ENCODE measurements at places on chromosomes 3 and 15. TPM values are rescaled to one million over a fixed set of nuclear protein-coding genes. Genes with fewer than 3 reads are reported as not detected.
A peak's percentile ranks its signal among the peaks of the same experiment; 100 is the strongest.

ARHGEF3 gene
- total RNA-seq: 15.7 TPM

GRCh38 chr3:186821429-186822387, 15.4 kb upstream of the RFC4 start:
- no peak for DNase-seq

- DNase-seq: no peak
These were observed 79.0 kb upstream of the ARRDC4 start for GRCh38 chr15:97881346-97881965.

DNA sequence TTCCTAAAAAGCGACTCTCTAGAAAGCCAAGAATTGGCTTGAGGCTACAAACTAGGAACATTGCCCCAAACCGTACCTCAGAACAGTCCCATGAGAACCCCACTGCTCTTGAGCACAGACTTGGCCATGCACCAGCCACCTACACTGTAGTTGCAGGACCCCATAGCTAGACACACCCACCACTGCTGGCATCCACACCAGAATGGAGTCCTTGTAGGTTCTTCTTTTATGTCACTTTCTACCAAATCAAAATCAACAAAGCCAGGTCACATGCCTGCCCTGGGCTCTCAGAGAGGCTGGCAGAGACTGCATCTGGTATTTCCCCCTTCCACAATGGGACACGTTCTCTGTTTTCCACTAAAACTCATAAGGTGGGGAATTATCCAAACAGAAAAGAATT, 290.5 kb downstream of the SHOX2 start:
- no peak for DNase-seq

- no peak for DNase-seq
These were observed 13.4 kb upstream of the ZNF639 start for GRCh38 chr3:179309225-179310078.

KNL1 gene
- total RNA-seq: 3.8 TPM

C3orf85 gene
- total RNA-seq: not detected

GOLGA6A gene
- not detected for total RNA-seq

DNA sequence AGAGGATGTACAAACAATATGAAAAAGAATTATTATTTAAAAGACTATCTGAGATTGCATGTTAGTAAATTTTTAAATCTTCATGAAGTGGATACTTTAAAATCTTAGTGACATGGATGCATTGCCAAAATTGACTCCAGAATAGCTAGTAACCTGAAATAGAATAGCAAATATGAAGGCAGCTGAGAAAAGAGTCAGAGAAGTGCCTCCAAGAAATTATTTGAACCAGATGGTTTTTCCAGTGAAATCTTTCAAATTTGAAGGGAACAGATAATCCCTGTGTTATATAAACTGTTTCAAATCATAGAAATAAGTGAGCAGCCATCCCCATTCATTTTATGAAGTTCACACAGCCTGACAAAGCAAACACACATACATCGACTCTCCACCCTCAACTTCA, 29.6 kb downstream of the FSIP1 start:
- no peak for DNase-seq

GRCh38 chr3:9769012-9769411, 735 bp downstream of the CAMK1 start:
- no peak for DNase-seq

DNA sequence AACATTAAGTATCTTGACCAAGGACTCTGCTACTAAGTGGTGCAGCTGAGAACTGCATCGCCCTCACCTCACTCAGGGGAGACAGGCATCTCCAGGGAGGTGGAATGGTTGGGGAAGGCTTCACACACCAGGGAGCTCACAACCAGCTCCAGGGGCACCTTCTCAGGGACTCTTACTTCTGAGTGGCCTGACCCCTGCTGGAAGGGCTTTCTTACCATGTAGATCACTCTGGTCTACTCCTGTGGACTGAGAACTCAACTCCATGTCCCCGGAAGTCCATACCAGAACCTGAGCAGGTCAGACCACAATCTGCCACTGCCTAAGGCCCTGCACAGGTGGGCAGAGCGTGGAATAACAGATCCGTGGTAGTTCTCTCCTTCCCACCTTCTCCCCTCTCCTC, 140.5 kb downstream of the TLE3 start:
- no peak for DNase-seq

- no peak for DNase-seq
These were observed 23.1 kb downstream of the LRRC31 start for GRCh38 chr3:169846458-169847193.

ZCWPW2 gene
- total RNA-seq: 2.6 TPM

- DNase-seq: peak; percentile 17
These were observed 179.8 kb downstream of the THSD4 start for GRCh38 chr15:71294911-71295602.

PRICKLE2 gene
- total RNA-seq: 48.1 TPM

DNA sequence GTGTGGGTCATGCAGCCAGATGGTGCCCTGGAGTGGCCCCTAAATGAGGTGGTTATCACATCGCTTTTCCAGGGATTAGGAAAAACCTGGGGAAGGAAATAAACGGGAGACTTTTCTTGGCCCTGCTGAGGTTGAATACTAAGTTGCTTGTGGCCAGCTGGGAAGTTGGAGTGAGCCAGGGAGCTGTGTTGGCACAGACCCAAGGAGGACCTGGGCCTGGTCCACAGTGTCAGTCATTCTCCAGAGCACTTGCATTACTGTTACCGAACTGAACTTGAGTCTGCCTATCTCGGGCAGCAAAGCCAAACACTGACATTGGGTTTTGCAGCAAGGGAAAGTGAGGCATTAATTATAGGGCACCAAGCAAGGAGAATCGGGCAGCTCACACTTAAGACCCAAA, 339.0 kb downstream of the GABRB3 start:
- DNase-seq: no peak

SLC6A1 gene
- not detected for total RNA-seq

DNA sequence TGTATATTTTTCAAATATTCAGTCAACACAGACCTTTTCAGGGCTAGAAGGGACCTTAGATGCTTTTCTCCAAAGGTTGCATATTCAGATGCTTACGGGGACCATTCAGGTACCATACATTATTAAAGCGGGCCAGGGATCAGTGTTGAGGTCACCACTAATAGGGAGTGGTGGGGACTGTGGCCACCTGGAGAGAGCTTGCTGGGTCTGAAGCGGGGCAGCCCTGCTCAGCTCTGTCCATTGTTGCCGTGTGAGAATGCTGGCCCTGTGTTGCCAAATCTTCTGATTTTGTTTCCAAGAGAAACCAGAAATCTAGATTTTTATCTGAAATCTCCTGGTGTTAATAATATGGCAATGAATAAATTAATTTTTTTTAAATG, 23.7 kb downstream of the ABHD2 start:
- no peak for DNase-seq

CD96 gene
- 3.8 TPM for total RNA-seq

DNA sequence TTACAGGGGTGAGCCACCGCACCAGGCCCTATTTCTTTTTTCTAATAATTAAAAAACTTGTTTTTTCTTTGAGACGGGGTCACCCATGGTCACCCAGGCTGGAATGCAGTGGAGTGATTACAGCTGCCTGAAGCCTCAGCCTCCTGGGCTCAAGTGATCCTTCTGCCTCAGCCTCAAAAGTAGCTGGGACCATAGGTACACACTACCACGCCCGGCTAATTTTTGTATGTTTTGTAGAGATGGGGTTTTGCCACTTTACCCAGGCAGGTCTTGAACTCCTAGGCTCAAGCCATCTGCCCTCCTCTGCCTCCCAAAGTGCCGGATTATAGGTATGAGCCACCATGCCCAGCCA, 858 bp upstream of the TKT start:
- peak; percentile 62 for DNase-seq

ZNF710 gene
- total RNA-seq: 8.9 TPM

DNA sequence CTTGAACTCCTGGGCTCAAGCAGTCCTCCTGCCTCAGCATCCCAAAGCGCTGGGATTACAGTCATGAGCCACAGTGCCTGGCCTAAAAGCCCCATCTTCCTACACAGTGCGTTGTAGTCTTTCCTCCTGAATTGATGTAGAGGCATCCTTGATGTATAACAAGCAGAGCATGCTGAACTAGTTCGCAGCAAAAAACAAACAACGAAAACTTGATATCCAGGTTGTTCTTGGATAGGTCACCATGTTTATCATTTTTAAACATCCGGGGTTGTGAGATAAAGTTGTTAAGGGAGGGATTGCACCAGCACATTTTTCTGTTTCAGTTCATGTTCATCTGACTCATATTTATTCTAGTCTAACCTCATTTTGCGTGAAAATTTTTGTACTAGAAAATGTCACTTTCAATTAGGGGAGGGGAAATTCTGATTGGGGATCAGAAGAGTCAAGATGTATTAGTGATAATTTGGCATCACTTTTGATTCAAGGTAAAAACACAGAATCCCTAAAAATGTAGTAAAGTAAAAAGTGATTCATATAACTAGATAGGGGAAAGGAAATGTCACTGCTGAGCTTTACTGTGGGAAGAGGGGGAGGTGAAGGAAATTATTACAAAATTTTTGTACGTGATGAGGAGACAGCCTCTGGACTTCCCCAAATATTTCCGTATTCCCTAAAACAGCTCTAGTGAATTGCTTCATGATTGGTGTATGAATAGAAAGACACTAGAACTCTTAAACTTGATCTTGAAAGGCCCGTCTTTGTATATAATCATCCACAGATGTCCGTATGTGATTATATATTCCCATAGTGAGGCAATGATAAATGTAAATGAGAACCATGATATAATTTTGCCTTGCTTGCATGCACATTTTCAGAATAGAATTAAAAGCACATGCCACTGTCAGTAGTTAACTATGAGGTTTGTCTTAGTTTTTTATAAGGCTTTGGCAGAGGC, 22.9 kb downstream of the RAB8B start:
- no peak for DNase-seq

GRCh38 chr3:151770956-151771355, 37.2 kb downstream of the AADACL2 start:
- peak; percentile 75 for DNase-seq

- DNase-seq: no peak
These were observed 17.7 kb downstream of the CTNNB1 start for GRCh38 chr3:41216993-41217392.

- no peak for DNase-seq
These were observed 393.1 kb upstream of the ARRDC4 start for GRCh38 chr15:97567411-97567810.

CTDSPL2 gene
- 50.6 TPM for total RNA-seq

CIDEC gene
- 2.2 TPM for total RNA-seq

UNC13C gene
- total RNA-seq: 1.1 TPM

- no peak for DNase-seq
These were observed 5.3 kb downstream of the RAF1 start for GRCh38 chr3:12658593-12659058.

- no peak for DNase-seq
These were observed 11.4 kb downstream of the SEMA3G start for GRCh38 chr3:52433328-52433995.

XCR1 gene
- not detected for total RNA-seq

- DNase-seq: no peak
These were observed 214.5 kb downstream of the KCNMB2 start for GRCh38 chr3:178750639-178751300.

GRCh38 chr3:45134758-45135521, 11.2 kb downstream of the CDCP1 start:
- DNase-seq: no peak

SCN10A gene
- total RNA-seq: not detected

DNA sequence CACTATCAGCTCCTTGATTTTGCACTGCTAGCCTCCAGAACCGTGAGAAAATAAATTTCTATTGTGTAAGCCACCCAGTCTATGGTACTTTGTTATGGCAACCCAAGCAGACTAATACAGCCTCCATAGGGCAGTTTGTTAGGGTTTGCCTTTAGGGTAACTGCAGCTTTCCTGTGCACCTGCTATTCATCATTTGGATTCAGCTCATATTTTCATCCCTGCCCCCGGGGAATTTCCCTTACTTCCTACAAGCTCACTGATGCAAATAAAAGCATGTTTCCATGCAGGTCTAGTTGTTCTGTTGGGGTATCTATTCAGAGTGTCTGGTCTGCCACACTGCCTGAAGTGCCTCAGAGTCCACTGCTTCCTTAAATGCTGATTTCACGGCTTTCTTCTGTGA, 48.6 kb upstream of the ATOSA start:
- DNase-seq: no peak

DNA sequence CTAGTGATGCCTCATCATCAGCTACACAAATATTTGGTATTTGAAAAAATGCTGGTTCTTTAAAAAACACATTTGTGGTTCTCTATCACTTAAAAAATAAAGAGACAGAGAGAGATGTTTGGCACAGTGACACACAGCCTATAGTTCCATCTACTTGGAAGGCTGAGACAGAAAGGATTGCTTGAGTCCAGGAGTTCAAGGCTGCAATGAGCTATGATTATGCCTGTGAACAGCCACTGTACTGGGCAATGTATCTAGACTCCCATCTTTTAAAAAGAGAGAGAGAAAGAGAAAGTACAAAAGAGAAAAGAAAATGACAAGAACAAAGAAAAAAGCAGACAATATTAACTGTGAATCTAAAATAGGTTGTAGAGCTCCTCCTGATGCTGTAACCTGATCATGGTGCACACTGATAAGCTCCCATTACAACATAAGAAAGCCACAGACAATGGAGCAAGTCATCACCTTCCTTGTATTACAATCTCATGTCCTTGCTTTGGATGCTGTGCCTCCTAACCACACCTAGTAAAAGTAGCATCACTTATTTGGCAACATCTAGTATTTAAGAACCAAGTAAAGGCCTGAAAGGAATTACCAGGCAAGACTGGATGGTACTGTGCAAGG, 31.7 kb upstream of the MAP4 start:
- no peak for DNase-seq

GRCh38 chr15:48823237-48823636, 12.4 kb upstream of the CEP152 start:
- no peak for DNase-seq

INKA1 gene
- 3.1 TPM for total RNA-seq

TAGLN3 gene
- 0.22 TPM for total RNA-seq

GRCh38 chr3:197591816-197592215, 36.0 kb upstream of the BDH1 start:
- DNase-seq: no peak

FGD5 gene
- 13.0 TPM for total RNA-seq

GRCh38 chr15:41778521-41778920, 4.2 kb downstream of the MAPKBP1 start:
- no peak for DNase-seq

DNA sequence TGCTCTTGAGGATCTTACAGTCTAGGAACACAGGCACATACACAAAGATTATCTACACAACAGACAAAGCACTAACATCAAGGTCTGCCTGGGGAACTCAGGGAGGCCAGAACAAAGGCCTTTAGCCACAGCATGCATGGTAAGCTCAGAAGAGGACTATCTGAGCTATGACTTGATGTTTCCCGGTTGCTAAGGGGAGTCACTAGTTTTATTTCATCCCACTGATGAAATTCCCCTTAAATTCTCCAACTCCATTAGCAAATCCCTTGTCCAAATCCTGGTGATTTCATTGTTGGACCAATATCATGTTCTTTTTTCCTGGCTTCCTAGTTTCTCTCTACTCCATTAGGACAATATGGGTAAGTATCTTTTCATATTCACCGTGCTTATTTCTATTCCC, 23.3 kb downstream of the FBN1 start:
- DNase-seq: no peak

GRCh38 chr15:81442454-81442853, 68.4 kb upstream of the TMC3 start:
- no peak for DNase-seq

GRCh38 chr3:193680220-193680619, 87.2 kb downstream of the OPA1 start:
- no peak for DNase-seq
